8988T (cell line): ENCODE measurements at places on chromosomes 3 and 15.

- no peak for DNase-seq
Observed at GRCh38 chr3:123021996-123022510, 5.5 kb downstream of the SEMA5B start.

- DNase-seq: no peak
Observed at GRCh38 chr3:129230311-129231019, 18.9 kb upstream of the COPG1 start.

- DNase-seq: no peak
Observed at GRCh38 chr3:56788521-56788920, 13.2 kb downstream of the ARHGEF3 start.

DNA sequence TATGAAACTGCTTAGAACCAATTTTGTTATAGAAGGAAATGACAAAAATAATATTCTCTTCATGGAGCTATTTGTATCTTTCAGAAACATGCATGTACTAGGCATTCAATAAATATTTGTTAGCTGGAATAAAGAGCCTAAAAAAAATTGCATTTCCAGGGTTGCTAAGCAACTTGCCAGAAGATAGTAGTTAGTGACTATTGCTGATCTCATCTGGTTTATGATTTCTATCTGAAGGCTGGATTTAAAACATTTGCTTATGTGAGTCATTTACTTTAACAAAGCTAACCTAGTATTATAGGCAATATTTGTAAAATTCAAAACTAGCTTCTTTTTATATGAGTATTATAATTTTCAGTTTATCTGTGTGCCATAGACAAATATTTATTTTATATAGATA lies 78.3 kb downstream of the NAALADL2 start:
- DNase-seq: no peak

GRCh38 chr3:125207949-125208568 lies 4.5 kb downstream of the SLC12A8 start:
- DNase-seq: no peak

DNA sequence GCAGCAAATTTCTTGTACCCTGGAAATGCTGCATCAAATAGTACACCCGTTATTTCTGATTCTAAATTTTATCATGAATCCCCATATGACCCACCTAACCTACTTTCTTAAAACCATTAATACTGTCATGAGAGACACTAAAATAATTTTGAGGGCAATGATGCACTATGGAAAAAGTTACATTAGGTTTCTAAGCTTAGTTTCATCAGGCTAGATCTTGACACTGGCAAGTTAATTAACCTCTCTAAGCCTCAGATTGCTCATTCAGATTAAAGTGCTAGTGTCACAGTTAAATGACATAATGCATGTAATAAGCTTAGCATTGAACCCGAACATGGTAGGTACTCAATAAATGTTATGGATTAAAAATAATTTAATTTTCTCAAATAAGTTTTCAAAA lies 8.2 kb downstream of the GOLIM4 start:
- DNase-seq: no peak

DNA sequence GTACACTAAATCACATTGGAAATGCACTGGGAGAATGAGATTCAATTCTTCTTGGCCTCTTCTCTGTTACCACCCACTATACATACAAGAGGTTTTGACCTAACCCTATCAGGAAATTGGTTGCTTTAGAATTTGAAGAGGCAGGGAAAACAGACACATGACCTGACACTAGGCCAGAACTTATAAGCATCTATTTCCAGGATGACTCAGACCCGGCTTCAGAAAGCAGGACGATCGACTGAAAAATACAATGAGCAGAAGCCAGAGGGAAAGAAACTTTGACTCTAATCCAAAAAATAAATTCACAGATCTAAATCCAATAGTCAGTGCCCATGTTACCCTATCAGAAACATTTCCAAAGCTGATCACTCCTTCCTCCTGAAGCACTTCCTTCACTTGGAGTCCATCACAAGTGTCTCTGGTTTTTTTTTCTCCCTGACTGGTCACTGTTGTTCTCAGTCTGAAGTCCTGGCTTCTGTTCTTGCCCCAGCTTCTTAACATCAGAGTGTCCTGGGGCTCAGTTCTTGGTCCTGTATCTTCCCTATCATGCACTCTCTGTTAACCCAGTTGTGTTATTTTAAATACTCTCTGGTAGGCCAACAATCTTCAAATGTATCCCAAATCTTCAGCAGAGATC lies 133.6 kb downstream of the P2RY1 start:
- no peak for DNase-seq

- DNase-seq: no peak
Observed at GRCh38 chr3:112134335-112135124, 1.5 kb upstream of the GCSAM start.

- DNase-seq: no peak
Observed at GRCh38 chr15:47461652-47462141, 255.6 kb upstream of the SEMA6D start.

DNA sequence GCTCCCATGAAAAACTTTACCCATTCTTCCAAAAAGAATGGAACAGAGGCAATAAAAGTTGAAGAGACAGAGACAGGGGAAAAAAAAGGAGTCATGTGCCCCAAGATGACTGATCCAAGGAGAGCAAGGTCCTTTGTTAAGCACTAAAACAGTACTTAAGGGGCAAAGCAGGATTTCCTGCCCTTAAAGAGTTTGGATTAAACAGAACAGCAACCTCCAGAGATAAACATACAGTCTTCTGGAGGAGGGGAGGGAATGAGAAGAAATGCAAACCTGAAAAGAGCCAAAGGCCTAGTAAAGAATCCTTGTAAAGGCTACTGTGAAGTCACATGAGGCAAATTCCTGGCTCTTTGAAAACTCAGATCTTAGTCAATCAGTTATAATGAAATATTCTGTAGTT lies 38.2 kb downstream of the SHQ1 start:
- DNase-seq: no peak

DNA sequence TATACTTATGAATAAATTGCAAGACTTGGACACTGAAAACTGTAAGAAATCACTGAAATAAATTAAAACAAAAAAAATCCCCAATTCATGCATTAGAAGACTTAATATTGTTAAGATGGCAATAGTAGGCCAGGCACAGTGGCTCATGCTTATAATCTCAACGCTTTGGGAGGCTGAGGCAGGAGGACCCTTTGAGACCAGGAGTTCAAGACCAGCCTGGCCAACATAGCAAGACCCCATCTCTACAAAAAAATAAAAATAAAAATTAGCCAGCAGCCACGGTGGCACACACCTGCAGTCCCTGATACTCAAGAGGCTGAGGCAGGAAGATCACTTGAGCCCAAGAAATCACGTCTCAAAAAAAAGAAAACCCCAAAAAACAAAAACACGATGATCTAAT lies 35.8 kb downstream of the CPEB1 start:
- DNase-seq: no peak

GRCh38 chr3:125033135-125033534 lies 22.7 kb downstream of the HEG1 start:
- no peak for DNase-seq

GRCh38 chr3:165817160-165817709 lies 20.0 kb downstream of the BCHE start:
- DNase-seq: no peak

DNA sequence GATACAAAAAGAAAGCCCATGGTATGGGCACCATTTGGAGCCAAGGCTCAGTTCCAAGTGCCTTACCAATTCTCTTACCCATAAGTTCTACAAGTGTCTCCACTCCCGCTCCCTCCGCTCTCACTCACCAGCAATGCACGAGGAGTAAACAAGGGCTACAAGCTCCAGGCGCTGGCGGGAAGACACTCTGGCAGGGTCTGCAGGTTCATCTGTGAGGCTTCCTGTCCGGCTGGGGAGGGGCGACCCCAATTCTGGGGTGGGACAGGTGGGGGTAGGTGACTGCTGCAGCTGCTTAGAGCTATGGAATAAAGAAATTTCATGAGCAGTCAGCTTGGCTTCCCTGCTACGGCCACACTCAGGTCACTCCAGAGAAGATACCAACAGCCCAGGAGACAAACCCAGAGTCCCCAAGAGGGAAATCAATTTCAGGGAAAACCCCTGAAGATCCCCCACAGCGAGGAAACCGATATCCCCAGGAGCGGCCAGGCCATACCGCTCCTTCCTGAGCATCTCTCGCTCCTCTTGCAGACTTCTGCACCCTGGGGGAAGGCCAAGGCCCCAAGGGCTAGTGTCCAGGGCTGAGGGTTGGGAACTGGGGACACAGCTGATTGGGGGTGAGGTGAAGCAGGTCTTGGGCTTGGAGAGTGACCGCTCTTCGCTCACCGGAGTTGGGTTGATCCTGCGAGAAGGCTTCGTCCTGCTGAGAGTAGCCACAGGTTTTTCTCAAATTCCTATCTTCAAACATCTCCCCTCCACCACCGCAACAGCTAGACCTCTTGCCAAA lies 1.4 kb downstream of the CDAN1 start:
- no peak for DNase-seq

DNA sequence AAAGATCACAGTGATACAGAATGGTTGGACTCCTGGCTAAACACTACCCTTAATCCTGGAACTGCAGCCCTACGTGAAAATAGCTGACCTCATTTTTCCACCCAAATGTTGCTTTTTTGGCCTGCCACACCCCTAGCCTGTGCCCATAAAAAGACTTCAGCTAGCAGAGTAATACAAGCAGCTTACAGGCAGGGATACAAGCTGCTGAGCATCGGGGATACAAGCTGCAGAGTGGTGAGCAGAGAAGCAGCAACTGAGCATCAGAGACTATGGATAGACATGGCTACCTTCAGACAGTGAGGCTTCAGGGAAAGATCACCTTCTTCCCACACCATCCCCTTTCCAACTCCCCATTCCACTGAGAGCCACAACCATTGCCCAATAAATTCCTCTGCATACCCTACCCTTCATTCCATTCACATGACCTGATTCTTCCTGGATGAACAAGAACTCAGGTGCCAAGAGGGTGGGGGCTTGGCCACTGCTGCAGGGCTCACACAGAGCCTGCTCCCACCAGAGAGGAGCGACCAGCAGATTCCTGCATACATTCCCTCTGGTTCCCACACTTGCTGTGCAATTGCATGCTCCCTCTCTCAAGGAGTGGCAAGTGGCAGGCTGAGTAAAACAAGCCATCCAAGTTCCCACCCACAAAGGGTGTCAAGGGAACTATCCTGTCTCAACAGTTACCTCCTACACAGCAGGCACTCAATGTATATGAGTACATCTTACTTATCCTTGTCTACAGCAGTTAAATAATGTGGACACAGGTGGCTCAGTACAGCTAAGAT lies 217.5 kb downstream of the ALCAM start:
- DNase-seq: no peak

- DNase-seq: no peak
Observed at GRCh38 chr3:6518709-6519345, 342.1 kb upstream of the GRM7 start.

- no peak for DNase-seq
Observed at GRCh38 chr15:81361891-81362290, 12.1 kb downstream of the TMC3 start.

DNA sequence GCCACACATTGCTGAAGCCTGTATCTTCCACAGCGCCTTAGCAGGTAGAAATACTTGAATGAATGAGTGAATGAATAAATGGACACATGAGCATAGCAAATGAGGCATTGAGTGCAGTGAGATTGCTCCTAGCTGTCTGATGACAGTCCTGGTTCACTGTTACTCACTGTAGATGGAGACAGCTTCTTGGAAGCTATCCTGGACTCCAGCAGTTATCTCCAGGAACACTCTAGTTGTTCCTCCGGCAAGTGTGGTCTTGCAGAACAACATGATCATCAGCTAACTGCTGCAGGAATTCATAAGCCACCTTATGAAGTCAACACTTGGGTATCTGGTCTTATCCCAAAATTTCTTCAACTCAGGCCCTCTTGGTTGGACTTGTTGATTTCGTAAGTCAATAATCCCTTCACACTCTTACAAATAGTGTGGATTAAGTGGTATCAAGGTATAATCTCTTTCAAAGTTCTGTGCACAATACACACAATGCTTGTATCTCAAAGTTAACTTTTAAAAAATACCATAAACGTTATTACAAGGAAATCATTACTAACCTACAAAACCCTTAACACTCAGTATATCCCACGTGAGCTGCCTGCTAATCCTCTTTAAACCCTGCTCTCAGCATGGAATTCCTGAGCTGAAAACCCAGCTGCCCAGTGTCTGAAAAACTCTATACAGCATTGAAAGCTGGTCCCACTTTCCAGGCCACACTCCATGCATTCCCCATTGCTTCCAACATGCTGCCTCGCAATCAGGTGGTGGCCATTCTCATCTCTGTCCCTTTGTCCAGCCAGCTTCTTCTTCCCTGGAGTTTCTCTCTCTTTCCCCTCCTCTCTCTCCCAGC lies 14.4 kb upstream of the ZBTB38 start:
- DNase-seq: no peak

GRCh38 chr3:127959873-127960272 lies 44.8 kb downstream of the KBTBD12 start:
- no peak for DNase-seq

DNA sequence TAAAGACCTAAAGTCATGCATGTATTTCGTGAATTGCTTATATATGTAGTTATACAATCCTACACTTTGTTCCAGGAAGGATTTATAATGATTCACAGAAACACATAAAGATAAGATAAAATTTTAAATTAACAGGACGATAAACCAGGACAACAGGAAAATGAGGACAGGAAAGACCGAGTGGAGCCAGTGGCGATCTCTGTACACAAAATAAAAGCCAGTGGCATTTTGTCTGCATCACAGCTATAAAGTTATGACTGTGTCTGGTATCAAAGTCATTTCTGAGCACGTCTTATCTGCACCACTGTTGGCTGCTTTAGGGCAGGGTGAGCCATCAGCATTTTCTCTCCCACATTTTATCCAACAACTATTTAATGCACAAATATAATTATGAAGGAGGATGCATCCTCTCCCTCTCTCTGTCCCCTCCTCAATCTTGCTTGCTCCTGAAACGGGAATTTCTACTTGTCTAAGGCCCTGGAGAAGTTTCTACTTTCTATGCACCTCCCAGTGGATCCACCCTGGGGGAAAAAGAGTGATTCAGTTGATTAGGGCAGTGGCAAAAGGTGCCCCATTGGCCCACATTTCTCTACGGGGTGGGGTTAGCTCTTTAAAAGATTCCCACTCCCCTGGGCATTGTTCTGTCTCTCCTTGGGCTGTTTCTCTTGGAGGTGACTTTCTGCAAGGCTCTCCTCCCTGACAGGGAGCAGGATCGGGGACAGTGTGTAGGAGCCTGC lies 159.4 kb upstream of the UBE2E1 start:
- no peak for DNase-seq

- DNase-seq: no peak
Observed at GRCh38 chr3:72405943-72406566, 442.2 kb downstream of the SHQ1 start.

DNA sequence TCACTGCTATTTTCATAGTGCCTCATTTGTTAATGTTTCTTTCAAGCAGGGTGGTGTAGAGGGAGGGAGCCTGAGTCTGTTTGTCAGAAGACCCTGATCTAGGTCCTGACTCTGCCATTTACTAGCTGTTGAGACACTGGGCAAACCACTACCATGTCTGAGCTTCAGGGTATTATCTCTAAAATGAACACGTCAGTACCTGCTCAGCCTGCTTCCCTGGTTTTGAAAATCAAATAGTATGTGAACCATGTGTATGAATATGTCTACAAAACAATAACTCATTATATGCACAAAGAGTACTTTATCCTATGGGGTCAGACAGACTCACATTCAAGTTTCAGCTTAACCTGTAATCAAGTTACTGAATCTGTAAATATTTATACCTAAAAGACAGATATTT lies 25.1 kb downstream of the SYNPR start:
- DNase-seq: no peak

- no peak for DNase-seq
Observed at GRCh38 chr3:12815719-12816118, 19.2 kb downstream of the CAND2 start.

GRCh38 chr3:172158741-172159140 lies 119.4 kb downstream of the FNDC3B start:
- DNase-seq: no peak
